ENCODE measurements at places on chromosomes 5 and 9.

- DNase-seq = no peak
Observed at GRCh38 chr5:169945831-169946261, 34.4 kb downstream of the INSYN2B start.

GRCh38 chr5:175895686-175896102 lies 24.3 kb downstream of the CPLX2 start:
- no peak for DNase-seq

GRCh38 chr5:96597438-96598020 lies 64.6 kb upstream of the CAST start:
- DNase-seq = no peak

DNA sequence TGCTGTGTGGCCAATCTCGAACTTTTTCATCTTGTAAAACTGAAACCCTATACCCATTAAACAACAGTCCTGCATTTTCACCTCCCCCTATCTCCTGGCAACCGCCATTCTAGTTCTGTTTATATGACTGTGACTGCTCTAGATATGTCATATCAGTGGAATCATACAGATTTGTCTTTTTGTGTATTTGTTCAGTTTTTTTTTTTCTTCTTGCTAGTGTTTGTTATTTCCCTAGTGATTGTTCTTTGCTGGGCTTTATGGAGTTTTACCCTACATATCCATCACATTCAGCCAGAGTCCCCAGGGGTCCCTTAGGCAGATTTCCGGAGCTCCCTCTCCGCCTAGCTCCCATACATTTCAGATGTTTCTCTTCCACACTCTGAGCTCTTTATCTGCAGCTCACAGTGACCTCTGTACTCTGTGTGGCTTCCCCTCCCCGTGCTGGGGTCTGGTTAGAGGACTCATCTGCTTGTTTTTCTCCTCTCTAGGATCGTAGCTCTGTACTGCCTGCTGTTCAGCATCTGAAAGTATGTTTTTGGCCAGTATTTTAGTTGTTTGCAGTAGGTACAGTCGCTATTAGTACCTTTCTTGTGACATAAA lies 25.1 kb upstream of the CARTPT start:
- DNase-seq = no peak

DNA sequence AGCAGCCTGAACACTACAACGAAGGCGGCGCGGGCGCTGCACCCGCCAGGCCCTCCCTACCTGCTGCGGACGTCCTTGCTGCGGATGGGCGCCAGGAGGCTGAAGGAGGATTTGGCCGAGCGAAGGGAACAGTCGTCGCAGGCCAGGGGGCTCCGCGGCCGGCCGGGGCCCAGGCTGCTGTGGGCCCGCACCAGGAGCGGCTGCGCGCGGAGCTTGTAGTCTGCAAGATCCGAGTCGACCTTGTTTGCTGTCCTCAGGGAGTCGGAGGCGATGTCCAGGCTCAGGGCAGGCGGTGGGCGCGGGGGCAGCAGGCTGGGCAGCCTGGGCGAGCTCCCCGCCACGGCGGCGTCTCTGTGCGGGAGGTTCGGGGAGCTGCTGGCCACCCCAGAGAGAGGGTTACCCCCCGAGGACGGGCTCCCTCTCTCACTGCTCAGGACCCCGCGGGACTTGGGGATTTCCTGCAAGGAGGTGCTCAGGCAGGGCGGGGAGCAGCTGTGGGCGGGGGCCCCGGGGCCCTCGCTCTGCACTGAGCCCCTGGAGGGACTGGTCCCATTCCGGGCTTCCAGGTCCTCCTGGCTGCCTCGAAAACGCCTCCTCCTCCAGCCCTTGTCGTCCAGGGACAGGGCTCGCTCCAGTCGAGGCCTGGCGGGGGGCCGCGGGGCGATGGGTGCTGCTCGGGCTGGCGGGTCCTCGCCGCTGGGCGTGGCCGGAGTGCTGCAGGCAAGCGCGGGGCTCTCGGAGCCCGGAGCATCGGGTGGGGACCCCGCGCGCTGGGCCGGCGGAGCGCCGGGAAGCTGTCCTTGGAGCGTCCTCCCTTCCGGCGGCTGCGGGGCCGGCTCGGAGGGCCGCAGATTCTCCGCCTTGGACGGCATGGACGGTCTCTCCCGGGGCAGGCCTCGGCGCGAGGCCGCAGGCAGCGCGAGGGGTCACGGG lies 831 bp downstream of the INPP5E start:
- peak; percentile 62 for DNase-seq

DNA sequence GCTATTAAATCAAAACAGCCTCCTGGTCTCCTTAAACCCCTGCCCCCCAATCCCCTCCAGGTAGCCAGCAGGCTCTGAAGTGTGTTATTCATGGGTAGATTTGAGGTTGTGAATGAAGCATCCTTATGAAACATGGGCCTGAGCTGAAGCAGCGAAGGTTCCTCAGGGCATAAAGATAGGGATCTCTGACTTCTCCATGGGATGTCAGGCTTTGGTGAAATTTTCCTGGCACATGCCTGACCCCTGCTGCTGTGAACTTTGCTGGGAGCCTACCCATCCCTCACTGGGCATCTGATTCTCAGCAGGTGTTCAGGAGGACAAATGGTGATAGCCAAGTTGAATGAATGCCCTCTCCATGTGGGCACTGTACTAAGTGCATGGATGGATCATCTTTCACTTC lies 250.3 kb downstream of the ASTN2 start:
- DNase-seq = no peak

- no peak for DNase-seq
Observed at GRCh38 chr5:145520335-145520734, 314.8 kb downstream of the PRELID2 start.

DNA sequence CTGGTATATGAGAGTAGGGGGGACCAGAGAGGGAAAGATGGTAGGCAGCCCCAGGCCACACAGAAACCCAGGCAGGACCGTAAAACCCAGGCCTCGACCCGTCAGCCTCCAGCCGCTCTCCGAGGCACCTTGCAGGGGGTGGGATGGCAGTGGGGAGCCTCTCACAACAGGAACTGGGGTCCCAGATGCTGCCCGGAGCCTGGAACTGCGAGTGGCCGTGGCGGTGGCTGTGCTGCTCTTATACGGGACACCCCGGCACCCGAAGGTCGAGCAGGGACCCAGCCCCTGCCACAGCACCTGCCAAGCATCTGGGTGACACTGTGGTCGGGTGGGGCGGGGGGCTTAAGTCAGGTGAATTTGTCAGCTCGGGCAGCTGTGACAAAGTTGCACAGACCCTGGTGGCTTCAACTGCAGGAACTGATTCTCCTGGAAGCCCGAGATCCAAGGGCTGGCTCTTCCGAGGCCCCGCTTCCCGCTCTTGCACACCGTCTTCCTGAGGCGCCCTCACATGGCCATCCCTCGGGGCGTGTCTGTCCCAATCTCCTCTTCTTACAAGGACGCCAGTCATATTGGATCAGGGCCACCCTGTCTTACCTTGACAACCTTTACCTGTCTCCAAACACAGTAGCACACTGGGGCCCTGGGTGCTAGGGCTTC lies 47.6 kb upstream of the EGFL7 start:
- no peak for DNase-seq

- no peak for DNase-seq
Observed at GRCh38 chr5:160375701-160376100, 5.3 kb upstream of the C1QTNF2 start.

GRCh38 chr5:150642567-150642927 lies 2.1 kb downstream of the SYNPO start:
- DNase-seq = no peak

GRCh38 chr9:112809351-112809848 lies 58.8 kb downstream of the SNX30 start:
- DNase-seq = no peak

Data from activated CD4-positive, CD25-positive, alpha-beta regulatory T cell treated with anti-CD3 and anti-CD28 coated beads, Interleukin-2, amount 50 U/mL, for 72 hours (primary cell).